ENCODE measurements at places on chromosomes 2 and 18.

DNA sequence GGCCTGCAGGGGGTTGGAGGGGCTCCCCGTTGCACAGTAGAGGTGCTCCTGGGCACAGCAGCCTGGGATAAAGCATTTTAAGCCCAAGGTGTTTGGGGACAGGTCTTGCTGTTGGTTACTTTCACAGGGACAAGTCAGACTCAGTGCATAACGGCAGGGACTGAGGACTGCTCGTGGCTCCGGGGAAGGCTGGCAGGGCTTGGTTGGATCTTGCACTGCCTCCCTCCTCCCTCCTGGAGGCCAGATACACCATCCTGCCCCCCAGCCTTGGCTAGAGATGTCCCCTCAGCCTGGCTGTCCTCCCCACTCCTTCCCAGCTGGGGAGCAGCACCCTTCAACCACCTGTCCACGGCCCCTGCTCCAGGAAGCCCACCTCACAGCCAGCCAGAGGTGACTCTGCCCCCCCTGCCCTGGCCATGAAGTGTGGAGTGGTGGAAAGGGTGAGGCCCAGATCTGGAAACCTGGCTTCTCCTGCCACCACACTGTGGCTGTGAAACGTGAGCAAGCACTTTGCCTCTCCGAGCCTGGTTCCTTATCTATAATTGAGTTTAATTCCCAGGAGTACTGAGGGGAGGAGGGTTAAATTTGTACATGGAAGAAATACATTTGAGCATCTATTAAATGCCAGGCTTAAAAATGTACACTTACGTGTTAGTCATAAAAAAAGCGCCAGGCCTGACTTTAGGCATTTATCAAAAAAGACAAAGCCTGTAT is 67.1 kb upstream of the TAF1B start:
- DNase-seq, result no peak

DNA sequence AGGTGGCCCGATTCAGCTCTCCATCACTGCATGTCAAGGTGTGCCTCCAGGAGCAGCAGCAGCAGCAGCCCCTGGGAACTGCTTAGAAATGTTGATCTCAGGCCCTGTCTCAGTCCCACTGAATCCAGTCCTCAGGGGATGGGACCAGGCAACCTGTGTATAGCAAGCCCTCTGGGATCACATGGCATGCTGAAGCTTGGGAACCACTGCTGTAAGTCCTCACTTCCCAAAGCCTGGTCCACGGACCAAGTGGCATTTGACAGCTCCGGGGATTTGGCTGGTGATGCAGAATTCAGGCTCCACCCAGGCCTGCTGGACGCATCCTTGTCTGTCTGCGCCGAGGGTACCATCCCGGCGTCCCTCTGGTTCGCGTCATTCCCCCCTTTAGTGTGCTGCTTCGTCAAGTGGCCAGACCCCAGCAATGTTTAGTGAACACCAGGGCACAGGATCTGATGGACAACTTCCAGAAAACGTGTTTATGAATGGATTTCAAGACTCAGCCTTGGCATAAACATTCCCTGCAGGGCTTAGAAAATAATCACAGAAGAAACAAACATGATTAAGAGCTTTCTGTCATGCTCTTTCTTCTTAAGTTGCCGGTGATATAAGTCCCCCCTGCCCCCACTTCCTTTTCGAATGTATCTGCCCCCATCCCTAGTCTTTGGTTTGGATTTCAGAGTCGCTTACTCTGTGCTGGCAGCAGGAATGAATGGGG is 234.0 kb downstream of the GBX2 start:
- no peak for DNase-seq

GRCh38 chr2:64839844-64840243 is 149.4 kb upstream of the SLC1A4 start:
- DNase-seq, result no peak

DNA sequence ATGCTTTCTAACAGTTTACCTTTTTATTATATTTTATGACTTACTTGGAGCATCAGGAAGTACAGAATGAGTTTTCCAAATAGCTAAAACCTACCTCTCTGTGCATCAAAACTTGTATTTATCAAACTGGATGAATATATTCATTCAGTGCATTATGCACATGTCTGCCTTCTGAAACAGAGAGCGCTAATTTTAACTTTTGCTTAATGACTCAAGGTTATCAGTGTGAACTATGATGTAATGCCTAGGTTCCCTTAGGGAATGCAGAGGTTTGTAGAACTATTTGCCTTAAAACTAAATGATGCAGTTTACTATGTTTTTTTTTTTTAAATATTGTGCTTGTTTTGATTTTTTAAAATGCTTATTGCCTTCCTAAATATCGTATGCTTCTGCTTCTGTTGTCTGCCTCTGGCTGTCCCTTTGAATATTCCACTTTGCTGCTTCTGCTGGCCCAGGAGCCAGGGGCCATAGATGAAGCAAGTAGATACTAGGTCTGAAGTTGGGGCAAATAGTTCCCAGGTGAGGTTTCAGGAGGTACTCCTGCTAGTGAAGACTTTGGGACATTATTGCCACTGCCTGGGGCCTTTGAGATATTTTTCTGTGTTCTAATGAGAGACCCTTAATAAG is 16.5 kb downstream of the TMEM178A start:
- no peak for DNase-seq

DNA sequence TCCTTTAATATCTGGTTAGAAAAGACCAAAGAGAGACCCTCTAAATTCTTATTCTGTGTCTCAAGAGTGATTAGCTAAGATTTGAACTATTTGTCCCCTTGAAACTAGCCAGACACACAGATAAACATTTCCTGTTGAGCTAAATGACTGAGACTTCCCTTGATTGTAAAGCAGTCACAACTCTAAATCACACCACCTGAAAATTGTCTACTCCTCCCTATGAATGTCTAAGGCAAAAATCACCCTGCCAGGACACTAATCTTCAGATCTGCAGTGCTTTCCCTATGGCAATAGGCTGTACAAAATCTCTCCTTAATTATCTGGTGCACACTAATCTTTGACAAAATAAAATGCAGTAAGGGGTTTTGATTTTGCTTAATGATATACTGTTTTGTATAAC is 200.5 kb upstream of the GULP1 start:
- no peak for DNase-seq

DNA sequence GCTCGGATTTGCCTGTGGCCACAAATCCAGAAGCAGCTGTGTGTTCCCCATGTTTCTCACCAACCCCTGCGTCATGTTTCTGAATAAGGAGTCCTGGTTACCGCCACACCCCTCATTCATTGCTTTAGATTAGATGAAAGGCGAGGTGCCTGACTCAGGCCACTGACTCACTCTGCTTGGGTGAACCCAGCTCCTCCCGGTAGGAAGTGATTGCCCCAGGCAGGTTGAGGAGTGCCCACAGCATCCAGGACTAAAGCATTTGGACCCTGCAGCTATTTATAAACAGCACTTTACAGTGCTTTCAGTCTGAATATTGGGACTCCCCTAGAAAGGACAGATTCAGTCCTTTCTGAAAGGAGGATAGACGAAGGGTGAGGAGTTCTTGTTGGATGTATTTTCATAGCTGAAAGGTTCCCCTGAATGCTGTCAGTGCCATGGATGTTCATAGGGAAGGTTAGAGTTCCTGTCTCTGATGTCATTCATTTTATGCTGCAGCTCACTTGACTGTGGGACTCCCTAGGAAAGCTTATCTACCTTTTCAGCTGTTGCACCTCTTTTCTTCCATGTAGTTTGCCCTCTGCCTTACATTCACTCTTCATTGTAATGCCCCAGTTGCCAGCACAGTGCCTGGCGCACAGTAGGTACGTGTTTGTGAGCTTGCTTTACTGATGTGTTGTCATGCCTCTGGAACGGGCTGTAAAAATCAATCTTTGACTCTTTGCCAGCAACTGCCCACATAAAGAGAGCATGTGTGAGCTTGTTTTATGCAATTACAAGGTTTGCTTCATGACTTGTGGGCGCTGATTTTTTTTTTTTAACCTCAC is 14.9 kb downstream of the ITGA6 start:
- peak; percentile 82 for DNase-seq

DNA sequence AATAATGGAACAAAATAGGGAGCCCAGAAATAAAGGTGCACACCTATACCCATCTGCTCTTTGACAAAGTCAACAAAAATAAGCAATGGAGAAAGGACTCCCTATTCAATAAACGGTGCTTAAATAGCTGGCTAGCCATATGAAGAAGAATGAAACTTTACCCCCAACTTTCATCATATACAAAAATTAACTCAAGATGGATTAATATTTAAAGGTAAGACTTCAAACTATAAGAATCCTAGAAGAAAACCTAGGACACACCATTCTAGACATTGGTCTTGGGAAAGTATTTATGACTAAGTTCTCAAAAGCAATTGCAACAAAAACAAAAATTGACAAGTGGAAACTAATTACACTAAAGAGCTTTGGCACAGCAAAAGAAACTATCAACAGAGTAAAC is 139.1 kb downstream of the DNAH7 start:
- no peak for DNase-seq

- DNase-seq, result no peak
Observed at GRCh38 chr2:102743259-102743658, 18.6 kb upstream of the TMEM182 start.

DNA sequence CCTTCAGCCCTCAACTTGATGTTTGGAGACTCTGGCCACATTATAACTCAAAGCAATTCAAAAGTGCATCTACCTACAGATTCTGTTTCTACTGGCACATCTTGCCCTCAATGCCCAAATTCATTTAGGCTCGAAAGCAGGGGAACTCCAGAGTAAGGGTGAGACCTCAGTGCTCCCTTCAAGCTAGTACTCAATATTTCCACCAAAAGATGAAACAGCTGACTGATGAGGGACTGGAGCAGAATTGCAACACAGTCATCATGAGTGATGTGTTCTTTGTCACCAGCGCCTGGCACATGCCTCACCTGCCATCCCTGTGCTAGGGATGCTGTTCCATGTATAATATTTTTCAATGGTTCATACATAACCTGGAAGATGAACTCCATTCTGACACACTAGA is 247.3 kb downstream of the DSEL start:
- no peak for DNase-seq

- DNase-seq, result peak; percentile 58
Observed at GRCh38 chr18:63979409-63979920, 9.6 kb downstream of the SERPINB8 start.

DNA sequence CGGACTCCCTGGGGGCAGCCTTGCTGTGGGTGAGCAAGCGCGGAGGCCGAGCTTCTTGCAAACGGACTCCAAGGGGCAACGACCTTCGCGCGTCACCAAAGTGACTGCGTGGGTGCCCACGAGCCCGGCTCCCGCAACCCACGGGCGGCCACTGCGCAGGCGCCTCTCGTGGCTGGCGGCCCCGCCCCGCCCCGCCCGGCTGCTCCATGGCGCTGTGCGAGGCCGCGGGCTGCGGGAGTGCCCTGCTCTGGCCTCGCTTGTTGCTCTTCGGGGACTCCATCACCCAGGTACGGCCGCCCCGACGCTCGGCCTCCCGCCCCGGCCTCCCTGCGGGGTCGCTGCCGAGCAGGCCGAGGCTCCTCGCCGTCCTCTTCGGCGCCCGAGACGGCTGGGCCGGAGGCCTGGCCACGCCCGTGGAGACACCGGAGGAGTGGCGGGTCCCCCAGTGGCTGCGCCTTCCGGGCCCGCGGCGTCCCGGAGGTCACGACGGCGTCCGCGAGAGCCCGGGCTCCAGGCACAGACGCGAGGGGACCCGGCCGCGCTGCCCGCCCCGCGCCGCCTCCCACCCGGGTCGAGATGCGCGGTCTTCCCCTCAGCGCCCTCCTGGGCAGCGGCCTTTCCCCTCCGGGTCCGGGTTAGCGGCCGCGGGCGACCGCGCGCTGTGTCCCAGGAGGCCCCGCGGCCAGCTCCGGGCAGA is at the start of gene IAH1:
Gene IAH1 (plus strand): TSS at position 191 of the 697 bp plus-strand sequence. CDS start 16 bp downstream, at position 207.
- DNase-seq, result peak; percentile 53

GRCh38 chr18:48330016-48330991 is 78.9 kb downstream of the ZBTB7C start:
- DNase-seq, result no peak

DNA sequence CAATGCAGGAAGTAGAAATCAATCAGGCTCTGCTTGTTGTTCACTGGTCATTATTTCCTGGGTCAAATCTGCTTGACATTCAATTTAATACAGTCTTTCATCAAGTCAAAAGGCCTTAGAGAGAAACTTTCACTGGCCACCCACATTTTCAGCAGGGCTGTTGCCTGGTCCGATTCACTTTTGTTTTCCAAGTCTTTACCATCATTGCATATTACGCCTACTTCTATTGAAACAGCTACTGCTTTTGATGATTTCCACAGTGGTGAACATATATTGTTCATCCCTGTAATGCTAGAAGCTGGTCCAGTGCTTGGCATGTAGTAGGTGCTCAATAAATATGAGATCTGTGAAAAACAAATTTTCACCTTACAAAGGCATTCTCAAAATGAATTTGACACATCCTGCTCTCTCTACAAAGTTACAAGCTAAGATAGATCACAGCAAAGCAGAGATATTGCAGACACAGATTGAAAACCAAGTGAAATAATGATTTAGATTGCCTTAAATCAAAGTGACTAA is 600.1 kb downstream of the ARHGAP15 start:
- no peak for DNase-seq

GRCh38 chr2:148680462-148680861 is 35.9 kb downstream of the EPC2 start:
- no peak for DNase-seq

DNA sequence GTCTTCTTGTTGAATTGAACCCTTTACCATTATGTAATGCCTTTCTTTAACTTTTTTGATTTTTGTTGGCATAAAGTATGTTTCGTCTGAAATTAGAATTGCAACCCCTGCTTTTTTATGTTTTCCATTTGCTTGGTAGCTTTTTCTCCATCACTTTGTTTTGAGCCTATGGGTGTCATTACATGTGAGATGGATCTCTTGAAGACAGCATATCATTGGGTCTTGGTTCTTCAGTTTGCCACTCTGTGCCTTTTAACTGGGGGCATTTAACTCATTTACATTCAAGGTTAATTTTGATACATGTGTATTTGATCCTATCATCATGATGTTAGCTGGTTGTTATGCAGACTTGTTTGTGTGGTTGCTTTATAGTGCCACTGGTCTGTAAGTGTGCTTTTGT is 489.4 kb upstream of the TNP1 start:
- no peak for DNase-seq

DNA sequence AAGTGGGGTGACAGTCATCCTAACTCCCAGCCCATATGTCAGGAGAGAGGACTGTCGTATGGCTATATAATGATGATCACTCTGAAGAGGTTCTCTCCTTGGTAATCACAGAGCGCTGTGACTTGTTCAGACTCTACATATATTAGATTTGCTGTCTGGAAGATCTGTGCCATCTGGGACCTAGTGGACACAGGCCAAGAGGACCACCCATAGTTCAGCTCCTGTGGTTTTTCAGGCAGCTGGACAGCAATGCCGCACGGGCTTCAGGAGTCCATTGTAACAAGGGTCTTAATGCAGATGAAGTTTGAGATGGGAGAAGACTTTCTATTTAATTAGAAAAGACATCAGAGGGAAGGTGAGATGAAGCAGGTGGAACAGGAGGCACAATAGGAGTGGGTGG is 40.1 kb upstream of the EPHA4 start:
- DNase-seq, result no peak

- DNase-seq, result no peak
Observed at GRCh38 chr2:108073415-108074072, 87.2 kb downstream of the SLC5A7 start.

DNA sequence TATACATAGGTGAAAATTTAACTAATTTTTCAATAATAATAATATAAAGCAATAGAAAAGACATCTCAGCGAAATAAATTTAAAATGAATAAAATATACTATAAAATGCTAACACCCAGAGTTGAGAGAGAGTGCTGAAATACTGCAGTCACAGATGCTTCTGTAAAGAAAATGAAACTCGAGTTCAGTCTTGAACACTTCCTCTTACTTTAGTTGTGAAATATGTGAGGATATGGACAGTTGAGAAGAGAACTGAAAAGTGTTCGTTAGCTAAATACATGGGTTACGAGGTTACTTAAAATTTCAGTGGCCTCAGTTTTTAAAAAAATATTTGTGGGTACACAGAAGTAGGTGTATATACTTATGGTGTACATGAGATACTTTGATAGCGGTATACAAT is 106.8 kb downstream of the DNAH7 start:
- no peak for DNase-seq
